ENCODE measurements at places on chromosomes 16 and 17.

GRCh38 chr17:27578718-27579085, 52.3 kb upstream of the LGALS9 start:
- peak; percentile 84 for ATAC-seq

DNA sequence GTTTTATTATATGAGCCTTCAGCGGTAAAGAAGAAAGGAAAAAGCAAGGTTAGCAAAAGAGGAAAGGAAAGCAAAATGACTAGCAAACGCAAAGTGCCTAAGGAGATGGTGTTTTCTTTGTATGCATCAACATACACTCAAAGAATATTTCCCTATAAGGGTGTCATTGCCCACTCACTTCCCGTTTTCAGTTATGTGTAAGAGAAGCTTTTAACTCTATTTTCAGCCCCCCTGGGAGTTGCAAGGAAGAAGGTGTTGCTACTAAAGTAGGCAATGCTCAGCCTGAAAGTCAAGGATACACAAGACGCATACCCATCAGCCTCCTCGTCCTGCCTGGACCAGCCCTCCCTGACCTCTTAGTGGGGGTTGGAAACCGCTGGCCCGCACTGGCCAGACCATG, 267.7 kb upstream of the ZFHX3 start:
- ATAC-seq = no peak

DNA sequence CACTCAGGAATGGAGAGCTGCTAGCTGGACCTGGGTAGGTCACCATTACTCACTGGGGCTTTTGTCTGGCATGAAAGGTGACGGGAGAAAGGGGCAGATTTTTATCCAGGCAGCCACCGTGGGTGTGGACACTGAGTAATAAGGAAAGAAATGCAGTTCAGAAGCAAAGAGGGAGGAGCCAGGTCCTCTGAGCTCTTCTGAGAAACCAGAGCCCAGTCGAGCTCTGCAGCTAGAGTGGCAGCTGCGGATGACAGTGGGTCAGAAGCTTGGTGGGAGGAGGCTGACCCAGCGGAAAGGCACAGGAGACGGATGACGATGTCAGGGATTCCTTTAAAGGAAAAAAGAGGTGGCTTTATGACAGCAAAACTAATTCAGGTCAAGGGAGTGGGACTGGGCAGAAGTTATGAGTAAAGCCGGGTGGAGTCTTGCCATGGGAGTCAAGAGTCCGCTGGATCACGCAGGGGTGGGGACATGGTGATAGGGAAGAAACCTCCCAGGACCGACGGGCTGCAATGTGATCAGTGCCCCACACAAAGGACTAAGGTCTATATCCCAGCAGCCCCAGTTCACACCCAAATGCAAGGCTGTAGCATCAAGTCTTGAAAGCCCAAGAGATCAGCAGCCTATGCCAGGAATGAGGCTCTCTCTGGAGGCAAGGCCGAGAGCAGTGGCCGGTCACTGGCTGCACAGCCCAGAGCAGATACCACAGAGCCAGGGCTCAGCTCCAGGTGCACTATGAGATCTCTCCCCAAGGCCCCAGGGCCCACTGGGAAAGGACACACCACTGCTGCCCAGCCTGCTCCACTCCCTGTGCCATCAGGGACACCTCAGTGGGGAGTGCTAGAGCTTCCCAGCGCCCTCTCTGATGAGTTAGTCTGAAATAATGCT, 6.3 kb upstream of the MNT start:
- ATAC-seq = peak; percentile 83

DNA sequence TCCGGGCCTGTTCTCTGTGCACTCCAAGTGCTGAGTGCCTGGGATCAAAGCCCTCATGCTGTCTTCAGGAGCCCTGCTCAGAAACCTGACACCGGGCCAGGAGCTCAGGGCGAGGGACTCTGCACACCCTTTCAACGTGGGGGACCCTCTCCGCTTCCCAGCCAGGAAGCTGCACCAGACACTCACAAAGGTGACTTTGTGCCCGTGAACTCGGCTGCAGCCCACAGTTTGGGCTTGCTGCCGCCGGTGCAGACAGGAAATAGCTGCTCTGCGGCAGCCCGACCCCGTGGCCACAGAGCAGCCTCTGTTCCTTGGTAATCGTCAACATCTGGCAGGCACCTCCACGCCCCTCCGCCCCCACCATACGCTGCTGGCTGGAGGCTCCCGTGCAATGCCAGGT, 93.4 kb upstream of the METRNL start:
- ATAC-seq = peak; percentile 88

DNA sequence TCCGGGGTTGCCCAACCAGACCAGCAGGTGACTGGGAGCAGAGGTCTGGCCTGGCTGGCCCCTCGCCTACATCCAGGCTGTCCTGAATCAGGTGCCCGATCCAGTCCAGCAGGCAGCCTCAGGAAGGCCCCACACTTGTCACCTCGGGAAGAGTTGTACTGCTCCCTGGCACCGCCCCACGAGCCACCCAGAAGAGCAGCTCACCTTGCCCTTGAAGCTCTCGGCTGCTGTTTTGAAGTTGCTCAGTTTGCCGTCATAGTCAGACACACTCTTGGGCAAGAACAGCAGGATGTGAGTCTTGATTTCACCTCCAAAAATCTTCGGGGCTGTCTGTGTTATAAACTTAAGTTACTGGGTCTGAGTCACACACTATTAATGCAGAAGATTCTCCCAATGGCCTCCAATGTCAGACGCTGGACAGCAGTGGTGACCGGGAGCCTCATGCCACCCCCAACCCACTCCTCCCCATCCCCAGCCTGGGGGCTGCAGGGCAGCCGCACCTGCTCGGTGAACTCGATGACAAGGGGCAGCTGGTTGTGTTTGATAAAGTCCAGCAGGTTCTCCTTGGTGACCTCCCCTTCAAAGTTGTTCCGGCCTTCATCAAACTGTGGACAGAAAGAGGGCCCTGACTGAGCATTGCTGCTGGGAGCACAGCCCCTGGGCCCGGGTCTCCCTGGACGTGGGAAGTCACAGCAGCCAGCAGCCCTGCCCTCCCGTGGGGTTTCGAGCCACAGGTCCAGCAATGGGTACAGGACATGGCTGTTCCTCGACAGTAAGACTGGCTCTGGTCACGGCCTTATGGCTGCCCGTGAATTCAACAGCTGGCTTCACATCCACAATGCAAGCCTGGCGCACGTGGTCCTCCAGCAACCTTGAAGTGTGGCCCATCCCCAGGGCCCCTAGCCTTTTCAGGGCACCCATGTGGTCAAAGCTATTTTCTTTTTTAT, 12.2 kb upstream of the PPP1R27 start:
- ATAC-seq = no peak

DNA sequence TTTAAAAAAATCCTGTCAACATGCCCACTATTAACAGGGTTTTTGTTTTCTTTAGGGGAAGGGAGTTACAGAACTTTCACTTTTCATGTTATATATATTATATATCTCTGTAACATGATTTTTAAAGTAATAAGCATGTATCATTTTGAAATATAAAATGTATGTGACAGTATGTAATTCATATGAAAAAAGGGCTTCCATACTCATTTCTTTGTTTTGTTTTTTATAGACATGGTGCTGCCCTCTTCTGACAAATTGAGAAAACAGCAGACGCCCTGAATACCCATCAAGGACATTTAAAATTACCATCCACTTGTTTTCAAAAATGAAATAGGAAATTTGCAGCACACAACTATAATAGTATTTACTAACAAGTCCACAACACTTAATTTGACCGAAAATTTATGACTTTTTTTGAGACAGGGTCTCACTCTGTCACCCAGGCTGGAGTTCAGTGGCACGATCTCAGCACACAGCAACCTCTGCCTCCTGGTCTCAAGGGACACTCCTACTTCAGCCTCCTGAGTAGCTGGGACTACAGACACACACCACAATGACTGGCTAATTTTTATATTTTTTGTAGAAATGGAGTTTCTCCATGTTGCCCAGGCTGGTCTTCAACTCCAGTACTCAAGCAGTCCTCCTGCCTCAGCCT, 30.4 kb downstream of the CFDP1 start:
- peak; percentile 50 for ATAC-seq

DNA sequence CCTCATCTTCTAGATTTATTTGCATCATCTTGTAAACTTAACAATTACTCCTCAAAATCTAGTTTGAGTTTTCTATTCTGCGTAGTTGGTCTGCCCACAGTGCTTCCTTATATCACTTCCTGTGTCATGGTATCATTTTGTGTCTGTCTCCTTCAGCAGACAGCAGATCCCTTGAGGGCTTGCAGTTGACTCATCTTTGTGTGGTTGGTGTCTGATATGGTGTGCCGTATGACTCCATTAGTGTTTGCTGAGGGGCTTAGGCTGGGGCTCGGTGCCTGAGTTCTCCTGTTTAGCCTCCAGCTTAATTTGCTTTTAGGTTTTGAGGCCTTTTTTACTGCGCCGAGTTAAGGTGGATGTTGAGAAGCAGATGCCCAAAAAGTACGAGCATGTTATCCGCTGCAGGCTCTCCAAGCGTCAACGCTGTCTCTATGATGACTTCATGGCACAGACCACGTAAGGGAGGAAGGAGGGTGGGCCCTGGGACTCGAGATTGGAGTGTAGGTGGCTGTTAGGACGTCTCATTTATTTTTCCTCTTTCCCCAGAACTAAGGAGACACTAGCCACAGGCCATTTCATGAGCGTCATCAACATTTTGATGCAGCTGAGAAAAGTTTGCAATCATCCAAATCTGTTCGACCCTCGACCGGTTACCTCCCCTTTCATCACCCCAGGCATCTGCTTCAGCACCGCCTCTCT, 16.9 kb downstream of the SRCAP start:
- peak; percentile 100 for ATAC-seq

GRCh38 chr16:72959301-72959996, 88.5 kb downstream of the ZFHX3 start:
- ATAC-seq = no peak

GRCh38 chr17:50672831-50673551, 34.7 kb downstream of the ANKRD40 start:
- ATAC-seq = no peak

DNA sequence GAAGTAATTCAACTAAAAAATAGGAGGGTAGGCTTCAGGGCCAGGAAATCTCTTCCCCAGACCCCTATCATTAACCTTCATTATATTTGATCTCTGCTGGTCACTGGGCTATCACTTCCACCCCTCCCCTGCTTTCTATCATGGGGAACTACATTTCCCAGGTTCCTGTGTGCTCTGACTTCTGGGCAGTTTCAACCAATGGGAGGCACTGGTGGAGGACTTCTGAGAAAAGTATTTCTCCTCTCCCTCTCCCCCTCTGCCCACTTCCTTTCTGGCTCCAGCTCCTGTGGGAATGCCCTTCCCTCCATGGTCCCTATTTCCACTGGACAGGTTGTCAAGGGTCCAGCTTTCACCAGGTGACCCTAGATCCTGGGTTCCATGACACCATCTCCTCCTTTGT, 364.4 kb downstream of the C16orf95 start:
- ATAC-seq = no peak

DNA sequence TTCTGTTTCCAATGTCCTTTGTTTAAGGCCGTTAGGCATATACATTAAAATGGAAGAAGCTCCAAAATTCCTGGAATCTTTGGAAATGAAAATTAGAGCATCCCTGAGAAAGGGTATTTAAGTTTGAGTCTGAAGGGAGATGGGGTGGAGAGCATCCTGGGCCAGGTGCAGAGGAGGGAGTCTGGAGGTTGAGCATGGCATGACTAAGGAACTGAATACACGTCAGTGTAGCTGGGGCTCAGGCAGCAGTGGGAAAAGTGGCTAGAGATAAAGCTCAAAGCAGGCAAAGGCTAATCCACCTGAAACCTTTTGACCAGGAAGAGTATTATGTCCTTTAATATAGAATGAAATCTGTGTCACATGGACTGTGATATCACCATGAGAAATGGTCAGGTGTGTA, 669.0 kb upstream of the RBFOX1 start:
- no peak for ATAC-seq

- no peak for ATAC-seq
Measured at GRCh38 chr17:49848019-49848473, at the start of gene TAC4. TAC4 (minus strand) TSS chr17:49848069; CDS start chr17:49848017, 52 bp downstream.

GRCh38 chr17:7238420-7239090, 702 bp downstream of the PHF23 start:
- ATAC-seq = no peak

GRCh38 chr17:49342575-49342936, 19.5 kb downstream of the ZNF652 start:
- peak; percentile 13 for ATAC-seq

DNA sequence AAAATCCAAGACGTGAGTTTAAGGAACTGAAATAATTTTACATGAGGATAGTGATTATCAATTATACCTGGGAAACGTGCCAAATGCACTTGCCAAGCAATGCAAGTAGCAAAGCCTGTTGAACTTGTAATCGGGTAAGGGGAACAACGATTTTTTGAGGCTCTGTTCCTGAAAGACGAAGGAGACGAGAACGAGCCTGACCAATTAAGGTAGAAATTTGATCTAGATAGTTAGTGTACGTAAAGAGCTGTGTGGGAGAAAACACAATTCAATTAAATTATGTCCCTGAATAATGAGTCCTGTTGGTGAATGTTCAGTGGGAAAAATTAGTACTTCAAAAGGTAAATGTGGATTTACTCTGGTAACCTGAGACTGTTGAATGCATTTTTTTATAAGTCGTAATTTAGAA, 17.7 kb upstream of the KCTD5 start:
- ATAC-seq = no peak

GRCh38 chr16:22660441-22661160, 149.9 kb downstream of the NPIPB5 start:
- no peak for ATAC-seq

DNA sequence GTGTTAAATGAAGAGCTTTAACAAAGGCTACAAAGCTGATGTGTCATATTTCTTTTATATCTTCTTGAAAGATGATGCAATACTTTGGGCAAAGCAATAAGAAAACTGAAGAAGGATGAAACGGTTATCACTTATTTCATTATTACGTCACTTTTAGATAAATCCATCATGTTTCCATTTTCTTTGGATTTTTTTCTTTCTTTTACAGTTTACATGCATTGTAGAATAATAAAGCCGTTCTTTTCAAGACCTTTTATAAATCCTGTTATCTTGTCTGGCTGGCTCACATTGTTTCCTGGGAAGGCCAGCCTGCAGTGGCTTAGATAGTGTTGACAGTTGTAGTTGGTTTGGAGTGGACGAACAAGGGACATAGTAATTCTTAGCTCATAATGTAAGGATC, 28.9 kb downstream of the TANC2 start:
- ATAC-seq = no peak

DNA sequence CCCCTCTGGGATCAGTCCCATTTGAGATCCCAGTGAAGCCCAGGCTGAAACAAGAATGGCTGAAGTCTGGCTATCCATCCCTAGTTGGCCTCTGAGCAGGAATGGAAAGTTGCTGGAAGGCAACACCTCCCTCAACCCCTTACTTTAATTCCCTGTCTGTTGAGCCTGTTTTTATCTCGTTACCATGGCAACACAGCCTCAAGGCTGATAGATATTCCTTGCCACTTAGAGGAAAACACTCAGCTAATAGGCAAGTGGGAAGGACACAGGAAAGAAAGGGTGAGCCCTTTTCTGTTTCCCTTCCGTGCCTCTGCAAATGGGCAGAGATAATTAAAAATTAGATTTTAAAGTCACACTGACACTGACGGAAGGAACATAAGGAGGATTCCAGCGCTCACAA, 75.5 kb upstream of the CLEC3A start:
- no peak for ATAC-seq

- ATAC-seq = no peak
Measured at GRCh38 chr17:44527102-44527501, 23.9 kb upstream of the GPATCH8 start.

DNA sequence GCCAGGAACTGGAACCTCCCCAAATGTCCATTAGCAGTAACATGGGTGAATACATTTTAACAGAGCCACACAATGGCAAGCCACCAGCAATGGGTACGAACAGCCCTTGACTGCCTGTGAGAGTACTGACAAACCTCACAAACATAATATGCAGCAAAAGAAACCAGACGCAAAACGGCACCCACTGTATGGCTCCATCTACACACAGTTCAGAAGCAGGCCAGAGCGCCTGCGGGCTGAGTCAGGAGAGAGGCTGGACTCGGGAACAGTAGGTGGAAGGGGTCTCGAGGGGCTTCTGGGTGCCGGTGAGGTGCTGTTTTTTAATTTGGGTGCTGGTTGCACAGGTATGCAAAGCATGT, 77.4 kb upstream of the TOB1 start:
- peak; percentile 5 for ATAC-seq

All from activated T-helper 17 cell treated with anti-CD3 and anti-CD28 coated beads, Interleukin-2, amount 50 U/mL, for 72 hours (primary cell).